ENCODE measurements at places on chromosomes 16 and 17.

- no peak for DNase-seq
These were observed 13.1 kb upstream of the BCAR1 start for GRCh38 chr16:75264457-75264998.

GRCh38 chr17:49117587-49118230 lies 14.9 kb upstream of the B4GALNT2 start:
- DNase-seq = no peak

GRCh38 chr17:80769516-80769915 lies 222.1 kb upstream of the CHMP6 start:
- no peak for DNase-seq

DNA sequence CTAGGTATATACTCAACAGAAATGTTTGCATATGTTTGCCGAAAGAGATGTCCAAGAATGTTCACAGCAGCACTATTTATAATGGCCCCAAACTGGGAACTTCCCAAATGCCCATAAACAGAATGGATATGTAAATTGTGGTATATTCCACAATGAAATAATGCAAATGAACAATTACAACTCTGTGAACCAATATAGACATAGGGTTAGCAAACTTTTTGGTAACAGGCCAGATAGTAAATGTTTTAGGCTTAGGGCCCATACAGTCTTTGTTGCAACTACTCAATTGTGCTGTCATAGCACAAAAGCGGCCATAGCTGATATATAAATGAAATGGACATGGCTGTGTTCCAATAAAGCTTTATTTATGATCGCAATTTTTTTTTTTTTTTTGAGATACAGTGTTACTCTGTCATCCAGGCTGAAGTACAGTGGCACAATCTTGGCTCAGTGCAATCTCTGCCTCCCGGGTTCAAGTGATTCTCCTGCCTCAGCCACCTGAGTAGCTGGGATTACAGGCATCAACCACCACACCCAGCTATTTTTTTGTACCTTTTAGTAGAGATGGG lies 16.5 kb downstream of the XYLT1 start:
- DNase-seq = no peak

DNA sequence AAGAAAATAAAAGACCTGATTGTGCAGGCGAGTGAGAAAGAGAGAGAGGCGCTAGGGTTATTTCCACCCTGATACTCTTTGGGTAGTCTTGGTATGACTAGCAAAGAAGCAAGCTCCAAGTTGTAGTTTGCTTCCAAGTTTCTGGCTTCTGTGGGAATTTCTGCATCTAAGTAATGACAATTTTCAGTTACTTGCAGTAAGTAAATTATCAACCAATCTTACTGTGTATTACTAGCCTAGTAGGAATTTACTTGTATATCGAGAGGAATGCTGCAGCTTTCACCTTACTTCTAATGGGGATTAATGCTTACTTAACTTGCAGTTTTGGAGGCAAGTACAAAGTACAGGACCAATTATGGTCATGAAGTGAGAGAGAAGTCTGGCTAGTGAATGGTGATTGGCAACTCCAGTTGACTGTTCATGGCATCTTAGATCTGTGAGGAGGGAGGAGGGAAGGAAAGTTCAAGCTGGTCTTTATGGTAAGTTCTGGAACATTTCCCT lies 31.9 kb downstream of the TENT4B start:
- DNase-seq = peak; percentile 13

DNA sequence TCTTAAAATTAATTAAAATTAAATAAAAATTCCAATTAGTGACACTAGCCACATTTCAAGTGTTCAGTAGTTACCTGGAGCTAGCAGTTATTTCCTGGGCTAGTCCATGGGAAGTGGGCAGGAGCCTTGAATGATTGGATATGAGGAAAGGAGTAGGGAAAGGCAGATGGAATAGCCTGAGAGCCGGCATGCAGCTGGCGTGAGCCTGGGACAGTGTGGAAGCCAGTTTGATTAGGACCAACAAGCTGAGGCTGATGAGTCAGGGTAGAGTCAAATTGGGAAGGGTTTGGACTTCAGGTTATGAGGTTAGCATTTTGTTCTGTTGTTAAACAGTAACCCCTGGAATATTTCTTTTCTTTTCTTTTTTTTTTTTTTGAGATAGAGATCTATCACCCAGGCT lies 15.3 kb upstream of the GNA13 start:
- no peak for DNase-seq

DNA sequence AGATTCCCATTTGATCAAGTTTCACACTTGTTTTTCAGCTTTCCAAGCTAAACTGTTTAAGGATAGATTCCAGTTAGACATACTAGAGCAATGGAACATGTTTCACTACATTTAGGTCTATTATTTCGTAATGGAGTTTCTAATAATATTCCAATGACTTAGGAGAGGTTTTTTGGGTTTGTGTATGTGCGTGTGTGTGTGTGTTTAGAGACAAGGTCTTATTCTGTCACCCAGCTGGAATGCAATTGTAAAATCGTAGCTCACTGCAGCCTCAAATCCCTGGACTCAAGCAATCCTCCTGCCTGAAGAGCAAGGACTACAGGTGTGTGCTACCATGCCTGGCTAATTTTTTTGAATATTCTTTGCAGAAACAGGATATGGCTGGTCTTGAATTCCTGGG lies 426.3 kb downstream of the ZFHX3 start:
- DNase-seq = no peak

DNA sequence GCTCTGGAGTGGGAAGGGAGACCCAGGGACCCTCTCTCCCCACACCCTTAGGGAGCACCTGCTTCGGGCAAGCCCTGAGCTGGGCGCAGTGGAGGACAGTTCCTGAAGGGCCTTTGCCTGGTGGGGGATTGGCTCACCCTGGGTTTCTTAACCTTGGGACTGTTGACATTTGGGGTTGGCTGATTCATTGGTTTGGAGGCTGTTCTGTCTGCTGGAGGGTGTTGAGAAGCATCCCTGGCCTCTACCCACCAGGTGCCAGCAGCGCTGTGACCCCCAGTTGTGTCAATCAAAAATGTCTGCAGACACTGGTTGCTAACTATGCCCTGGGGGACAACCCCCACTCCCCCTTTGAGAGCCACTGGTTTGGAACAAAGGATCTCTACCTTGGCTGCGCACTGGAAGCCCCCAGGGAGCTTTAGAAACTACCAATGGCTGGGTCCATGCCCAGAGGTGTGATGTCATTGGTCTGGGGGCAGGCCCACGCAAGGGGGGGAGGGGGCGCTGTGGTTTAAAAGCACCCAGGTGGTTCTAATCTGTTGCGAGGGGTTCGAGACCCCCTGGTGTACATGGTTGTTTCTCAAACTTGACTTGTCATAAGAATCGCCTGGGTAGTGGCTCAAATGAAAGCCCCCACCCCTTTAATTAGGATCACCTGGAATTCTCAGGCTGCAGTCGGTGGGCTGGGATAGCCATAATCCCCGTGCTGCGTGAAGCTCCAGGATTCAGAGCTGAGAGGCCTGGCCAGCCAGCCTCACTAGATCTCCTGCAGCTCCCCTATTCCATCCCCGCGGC lies 151.9 kb upstream of the GSE1 start:
- DNase-seq = peak; percentile 59

DNA sequence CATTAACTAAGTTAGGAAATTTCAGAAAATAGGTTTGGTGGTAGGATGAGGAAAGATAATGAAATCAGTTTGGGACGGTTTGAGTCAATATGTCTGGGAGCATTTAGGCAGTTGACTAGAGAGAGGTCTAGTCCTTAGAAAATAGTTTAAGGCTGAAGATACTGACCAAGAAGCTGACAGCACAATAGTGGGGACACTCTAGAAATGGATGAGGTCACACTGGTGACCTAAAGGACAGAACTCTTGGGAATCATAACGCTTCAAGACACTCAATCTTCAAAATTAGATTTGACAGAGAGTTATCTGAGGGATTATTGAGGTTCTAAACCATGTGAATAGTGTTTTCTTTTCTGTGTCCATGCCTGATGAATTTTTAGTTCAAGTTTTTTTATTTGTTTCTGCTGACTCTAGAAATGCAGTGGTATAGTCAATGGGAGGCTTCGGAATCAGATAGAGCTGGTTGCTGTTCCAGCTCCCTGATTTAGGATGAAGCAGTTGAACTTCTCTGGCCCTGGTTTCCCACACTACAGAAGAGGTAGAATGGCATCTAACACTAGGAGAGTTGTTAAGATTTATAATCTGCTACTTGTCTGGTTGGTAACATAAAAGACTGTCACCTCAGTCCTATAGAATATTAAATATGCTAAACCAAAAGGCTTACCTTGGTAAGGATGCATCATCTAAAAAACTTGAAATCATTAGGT lies 29.7 kb downstream of the MMD start:
- no peak for DNase-seq

- DNase-seq = no peak
These were observed 38.8 kb upstream of the DDX52 start for GRCh38 chr17:37682007-37682406.

- no peak for DNase-seq
These were observed 83.2 kb downstream of the CDK5R1 start for GRCh38 chr17:32570081-32570396.

DNA sequence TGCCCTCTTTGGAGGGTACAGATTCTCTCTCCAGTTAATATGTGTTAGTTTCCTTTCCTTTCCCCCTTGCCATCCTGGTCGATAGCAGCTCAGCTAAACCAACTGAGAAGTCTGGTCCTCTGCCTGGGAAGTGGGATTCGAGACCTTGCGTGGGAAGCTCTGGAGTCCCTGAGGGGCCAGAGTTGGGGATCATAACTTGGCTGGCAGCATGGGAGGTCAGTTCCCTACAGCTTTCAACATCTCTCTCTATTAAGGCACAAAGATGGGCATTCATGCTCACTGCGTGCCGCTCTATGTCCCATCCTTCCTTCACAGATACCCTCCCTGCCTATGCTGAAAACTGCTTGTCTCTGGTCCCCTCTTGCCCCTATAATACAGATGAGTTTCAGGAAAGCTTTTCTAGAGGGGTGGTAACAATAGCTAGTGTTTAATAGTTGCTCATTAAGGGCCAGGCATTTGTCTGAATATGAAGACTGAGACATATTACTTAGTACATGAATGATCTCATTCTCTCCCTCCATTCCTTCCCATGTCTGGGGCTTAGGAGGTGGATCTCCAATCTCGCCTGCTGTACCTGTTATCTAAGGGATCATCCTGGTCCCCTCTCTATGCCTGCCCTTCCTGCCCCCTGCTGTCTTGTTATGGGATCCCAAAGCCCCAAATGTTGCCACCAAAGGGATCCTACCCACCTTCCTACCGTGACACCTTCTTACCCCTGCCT lies 10.8 kb downstream of the THRA start:
- DNase-seq = no peak

DNA sequence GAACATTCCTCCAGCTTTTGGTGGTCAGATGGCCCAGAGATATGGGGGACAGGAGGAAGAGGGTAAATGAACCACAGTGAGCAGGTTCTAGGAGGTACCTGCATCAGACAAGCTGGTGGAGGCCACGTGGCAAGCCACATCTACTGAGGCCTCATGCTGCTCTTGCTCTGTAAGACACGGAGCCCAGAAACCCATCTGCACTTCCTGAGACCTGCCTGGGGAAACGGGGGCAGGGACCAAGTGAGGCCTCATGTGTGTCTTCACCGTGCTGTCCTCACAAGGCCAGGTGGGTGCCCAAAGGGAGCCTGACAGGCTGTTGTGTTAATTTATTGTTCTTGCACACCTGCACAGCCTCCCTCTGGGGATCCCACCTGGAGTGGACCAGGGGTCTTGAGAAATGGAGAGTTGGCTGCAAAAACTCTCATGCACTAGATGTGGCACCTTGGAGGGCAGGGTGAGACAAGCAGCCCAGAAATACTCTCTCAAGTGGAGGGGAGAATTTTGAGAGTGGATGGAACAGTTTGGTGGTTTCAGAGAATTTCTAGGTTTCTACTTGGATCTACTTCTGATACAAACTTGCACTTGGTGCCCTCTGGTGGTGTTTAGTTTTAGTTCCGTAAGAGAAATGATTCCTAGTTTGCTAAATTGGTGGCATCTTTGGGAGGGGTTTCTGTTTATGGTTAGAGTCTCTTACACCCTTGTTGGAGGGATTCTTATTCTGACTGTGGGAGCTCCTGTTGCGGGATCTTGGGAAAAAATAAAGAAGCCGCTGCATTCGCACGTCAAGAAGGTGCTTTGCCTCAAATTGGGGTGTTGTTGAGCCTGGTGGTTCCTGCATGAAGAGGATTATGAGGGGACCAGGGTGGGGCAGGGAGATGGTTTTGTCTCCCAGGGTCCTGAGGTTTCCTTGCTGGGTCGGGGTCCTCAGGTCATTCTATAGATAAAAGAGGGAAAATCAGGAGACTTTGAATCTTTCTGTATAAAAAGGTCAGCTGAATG lies 47.5 kb downstream of the SLC6A2 start:
- DNase-seq = peak; percentile 17

DNA sequence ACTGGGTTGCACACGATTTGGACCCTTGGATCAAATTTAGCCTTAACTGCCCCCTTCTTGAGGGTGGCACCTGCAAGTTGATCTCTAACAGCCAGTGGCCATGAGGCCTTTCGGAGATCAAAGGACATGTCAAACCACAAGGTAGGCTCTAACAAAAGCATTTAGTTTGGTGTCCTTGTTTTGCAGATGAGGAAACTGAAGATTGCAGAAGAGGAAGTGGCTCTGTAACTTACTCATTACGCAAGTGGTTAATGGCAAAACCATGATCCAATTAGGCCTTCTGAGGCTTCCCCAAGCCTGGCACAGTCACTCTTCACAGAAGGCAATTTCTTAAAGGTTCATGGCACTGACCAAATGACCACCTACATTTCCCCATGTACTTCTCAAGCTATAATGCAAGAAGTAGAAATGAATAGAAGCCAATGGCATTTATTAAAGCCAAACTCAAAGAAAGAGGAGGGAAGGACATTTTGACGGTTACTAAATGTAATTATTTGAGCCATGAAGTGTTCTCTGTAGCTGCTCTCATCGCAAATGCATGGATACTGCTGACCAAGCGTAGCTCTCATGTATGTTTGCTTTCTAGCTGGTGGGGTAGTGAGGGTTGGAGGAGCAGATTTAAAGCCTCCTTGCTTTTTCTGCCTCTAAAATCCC lies 32.8 kb upstream of the ABCC12 start:
- no peak for DNase-seq
